Muscle of back (tissue), 13 donors: ENCODE measurements at places on chromosomes 2 and 18. TPM values are rescaled to one million over a fixed set of nuclear protein-coding genes. Genes with fewer than 3 reads are reported as not detected.
A peak's percentile ranks its signal among the peaks of the same experiment; 100 is the strongest.

- peak; percentile 87 for DNase-seq
Measured at GRCh38 chr2:109447251-109447661, 166.5 kb downstream of the SEPTIN10 start.

DNA sequence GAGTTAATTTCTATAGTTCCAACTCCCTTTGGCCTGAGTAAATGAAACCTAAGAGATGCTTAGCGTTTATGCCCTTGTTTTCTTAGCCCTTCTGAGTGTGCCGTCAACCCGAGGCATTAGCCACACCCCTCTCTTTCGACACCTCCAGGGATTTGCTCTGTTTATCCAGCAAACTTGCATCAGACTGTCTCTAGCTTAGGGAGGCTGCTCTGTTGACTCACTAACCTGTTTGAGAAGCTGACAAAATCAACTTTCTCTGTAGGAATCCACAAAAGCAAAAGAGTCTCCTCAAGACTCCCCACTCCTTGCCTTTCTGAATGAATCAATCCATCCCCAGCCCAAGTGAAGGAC lies 317.6 kb downstream of the TNS1 start:
- peak; percentile 79 for DNase-seq

DNA sequence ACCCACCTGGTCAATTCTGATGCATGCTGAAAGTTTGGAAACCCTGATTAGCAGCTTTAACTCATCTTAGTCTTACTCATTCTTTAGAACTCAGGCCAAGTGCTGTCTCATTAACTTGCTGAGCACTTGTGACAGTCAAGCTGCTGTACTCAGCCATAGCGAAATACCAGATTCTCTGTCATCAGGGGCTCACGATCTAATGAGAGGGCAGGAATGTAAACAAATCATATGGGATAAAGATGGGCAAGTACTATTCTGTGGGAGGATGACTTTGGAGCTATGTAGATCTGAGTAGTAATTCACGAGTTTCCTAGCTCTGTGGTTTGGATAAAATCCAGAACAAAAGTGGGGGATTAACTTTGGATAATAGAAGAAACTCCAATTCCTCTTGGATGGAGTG lies 376.6 kb downstream of the HRH4 start:
- DNase-seq = no peak

GRCh38 chr2:9844576-9844975 lies 1.3 kb downstream of the TAF1B start:
- no peak for DNase-seq

GRCh38 chr2:218807626-218808025 lies 24.0 kb downstream of the PRKAG3 start:
- DNase-seq = no peak

DNA sequence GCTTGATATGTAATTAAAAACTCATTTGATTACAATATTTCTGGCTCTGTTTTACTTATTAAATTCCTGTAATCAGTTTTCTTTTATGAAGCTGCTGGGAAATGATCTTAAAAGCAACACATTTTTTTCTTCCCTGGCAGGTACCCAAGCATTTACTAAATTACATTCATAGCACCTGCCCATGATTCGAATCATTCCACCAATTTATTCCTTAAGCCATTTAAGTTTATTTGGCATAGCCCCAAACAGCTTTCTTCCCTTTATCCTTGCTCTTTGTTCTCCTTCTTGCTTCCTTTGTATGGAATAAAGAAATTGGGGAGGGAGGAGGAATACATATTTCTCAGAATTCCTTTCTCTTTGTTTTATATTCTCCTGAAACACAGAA lies 241.3 kb downstream of the AGPS start:
- DNase-seq = peak; percentile 49

GRCh38 chr2:152022090-152022489 lies 76.8 kb downstream of the CACNB4 start:
- DNase-seq = no peak

DNA sequence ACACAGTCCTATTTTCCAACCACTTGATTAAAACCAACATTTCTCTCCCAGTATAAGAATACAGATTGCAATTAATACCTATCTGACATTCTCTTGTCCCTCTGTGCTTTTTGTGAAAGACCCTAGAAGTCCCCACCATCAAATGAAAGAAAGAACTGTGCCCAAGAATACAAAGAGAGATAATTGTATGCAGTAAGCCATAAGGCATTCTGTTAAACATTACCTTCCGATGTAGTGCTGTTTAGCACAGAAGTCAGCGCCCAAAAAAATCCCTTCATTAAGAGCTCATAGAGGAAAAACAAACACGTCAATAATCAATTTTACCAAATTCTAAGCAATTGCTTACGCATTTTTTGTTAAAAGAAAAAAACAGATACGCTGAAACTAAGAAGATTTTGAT lies 41.1 kb downstream of the ZNF516 start:
- DNase-seq = no peak

DNA sequence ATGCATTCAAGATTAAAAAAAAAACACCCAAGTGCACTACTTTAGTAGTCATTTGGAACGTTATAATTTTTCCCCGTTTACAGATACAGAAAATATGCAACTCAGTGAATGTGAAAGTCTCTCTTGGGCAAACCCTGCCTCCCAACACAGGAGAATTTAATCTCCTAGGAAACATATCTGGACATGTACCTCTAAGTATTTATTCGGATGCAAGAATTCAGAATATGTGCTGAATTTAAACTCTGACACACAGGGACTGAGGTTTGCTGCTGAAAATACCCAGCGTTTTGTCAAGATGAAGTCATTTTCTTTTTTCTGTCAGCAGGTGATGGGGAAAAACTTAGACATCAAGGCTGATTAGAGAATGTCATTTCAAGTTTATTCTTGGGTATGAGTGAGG lies 105.4 kb downstream of the ACKR3 start:
- no peak for DNase-seq

Gene GPD2
- polyA plus RNA-seq = 11.5 TPM

- DNase-seq = no peak
Measured at GRCh38 chr2:37619230-37619958, 52.0 kb downstream of the CDC42EP3 start.

Gene BCL2
- polyA plus RNA-seq = 20.8 TPM

Gene PSMA8
- not detected for polyA plus RNA-seq

- DNase-seq = no peak
Measured at GRCh38 chr18:50775207-50775606, 44.6 kb downstream of the MRO start.

DNA sequence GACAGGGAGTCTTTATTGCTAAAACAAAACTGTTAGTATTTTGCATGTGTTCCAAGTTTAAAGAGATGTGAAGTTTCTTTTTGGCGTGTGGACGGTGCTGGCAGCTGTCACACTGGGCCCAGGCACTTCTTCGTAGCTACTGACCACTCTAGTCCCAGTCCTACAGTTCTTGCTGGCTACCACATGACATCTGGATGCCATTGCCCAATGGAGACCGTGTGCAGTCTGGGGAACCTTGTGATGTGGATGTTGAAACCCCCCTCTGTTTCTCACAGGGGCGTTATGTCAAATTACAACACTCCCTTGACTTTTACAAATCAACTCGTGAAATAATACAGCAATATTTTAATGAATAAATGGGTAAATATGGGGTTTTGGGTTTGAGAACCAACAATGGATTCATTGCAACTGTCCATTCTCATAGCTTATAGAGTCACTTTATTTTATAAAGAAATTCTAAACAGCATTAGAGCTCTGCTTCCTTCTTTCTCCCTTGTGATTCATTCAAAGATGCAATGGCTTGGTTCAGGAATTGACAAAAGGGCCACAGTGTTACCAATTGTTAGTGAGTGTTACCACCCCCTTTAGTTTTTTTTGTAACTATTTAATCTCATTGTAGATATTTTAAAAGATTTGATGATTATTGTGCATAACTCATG lies 1.2 kb downstream of the GPD2 start:
- peak; percentile 9 for DNase-seq

GRCh38 chr2:230861552-230862255 lies 3.0 kb upstream of the ITM2C start:
- DNase-seq = no peak

Gene SPATS2L
- 235 TPM for polyA plus RNA-seq

- DNase-seq = no peak
Measured at GRCh38 chr2:103792042-103792441, 1030.2 kb downstream of the TMEM182 start.

DNA sequence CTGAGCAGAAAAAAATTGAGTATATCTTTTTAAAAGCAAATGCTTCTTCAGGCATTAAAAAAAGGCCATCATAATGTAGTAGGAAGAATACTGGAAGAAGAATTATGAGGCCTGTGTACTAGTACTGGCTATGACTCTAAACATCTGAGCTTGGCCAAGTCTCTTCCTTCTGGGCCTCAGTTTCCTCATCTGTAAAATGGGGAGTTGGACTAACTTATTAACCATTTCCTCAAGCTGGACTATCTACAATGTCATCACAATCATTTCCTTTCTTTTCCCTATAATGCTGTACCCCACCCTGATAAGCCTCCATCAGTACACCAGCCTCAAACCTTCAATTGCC lies 29.3 kb downstream of the FABP1 start:
- DNase-seq = no peak

- no peak for DNase-seq
Measured at GRCh38 chr2:17871639-17872038, 6.8 kb upstream of the KCNS3 start.

Gene PSME4
- polyA plus RNA-seq = 32.7 TPM

DNA sequence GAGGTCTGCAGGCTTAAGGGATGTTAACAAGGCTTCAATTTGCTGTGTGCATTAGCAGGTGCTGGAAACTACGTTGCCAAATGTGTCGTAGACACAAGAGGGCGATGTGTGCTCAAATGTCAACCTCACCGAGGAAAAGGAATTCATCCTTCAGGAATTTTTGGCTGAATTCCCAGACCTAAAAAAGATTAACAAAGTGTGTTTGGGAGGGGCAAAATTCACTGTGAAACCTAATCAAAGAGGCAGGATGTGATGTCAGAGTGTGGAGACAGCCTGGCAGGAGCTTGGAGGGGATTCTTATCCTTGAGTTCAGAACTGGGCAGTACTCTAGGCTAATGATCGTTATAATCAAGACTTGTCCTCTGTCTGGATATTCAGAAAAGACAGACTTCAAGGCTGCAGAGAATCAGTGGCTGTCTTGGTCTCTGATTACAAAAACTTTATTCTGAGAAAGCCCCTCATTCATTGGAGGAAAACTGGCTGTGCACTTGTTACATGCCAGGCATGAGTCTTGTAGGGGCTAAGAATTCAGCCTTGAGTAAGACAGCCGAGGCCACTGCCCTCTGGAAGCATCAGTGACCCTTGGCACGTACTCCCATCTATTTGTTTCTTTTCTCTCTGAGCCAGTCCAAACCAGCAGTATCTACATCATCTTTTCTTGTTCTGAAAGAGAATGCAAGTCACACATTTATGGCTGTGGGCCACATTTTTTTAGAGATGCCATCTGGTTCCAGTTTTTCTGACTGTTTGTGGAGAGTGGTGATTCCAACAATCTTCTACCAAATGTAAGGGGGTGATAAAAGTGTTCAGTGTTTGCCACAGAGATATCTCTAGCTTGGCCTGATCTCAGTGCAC lies 18.7 kb upstream of the SCYGR1 start:
- DNase-seq = peak; percentile 89

DNA sequence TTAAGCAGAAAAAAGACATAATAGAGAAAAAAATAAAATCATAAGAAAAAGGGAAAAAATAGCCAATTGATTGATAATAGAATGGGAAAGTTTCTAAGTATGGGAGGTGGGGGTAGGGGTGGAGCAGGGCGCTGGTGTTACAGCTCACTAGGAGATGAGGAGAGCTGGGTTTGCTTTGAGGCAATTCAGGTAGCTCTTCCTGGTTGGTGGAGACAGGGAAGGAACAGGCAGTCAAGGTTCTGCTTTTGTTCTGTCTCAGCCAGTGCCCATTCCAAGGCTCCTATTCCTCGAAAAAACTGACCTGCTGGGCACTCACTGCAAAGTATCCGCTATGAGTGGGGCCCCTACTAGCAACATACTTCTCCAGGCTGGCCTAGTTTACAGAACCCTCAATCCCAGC lies 1.7 kb upstream of the CNNM4 start:
- no peak for DNase-seq

DNA sequence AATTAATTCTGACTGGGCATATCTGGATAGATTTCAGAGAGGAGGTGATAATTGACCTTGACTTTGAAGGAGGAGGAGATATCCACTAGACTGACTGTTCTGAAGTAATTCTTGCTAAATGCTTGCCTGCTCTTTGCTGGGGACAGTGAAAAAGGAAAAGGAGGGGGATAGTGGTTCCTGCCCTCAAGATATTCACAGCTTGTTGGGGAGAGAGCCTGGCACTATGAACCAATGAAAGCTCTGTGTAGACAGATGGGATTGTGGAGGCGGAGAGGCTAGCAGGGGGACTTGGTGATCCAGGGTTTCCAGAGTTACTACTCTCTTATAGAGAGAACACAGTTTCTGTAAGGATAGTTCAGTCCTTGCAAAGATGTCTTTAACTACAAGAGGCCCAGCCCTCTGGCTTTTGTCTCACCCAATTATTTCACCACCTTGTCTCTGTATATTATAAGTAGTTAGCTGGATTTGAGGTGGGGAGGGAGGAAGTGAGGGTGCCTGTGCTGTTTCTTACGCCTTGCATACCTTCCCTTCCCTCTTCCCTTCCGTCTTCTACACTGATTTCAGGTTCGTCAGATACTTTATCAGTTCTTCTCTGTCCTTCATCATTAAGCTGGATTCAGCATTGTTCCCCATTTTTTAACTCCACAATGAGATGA lies 190.4 kb downstream of the PRKCE start:
- no peak for DNase-seq

- DNase-seq = no peak
Measured at GRCh38 chr2:131036696-131037397, 56.4 kb downstream of the FAM168B start.

DNA sequence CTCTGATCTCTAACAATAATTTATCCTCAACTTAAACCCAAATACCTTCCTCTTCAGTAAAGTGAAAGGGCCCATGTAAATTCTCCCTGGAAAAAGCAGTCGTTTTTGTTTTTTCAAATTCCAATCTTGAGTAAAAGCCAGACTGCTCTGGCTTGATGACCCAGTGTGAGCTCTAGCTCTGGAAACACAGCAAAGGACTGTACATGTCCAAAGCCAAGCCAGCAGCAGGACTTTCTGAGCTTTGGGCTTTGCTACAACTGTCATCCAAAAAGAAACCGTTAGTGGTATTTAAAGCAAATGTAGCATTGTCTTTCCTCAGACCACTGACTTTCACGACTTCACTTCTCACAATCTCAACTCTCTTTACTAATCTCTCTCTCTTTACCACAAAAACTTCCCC lies 25.4 kb downstream of the SH3YL1 start:
- peak; percentile 75 for DNase-seq

- DNase-seq = no peak
Measured at GRCh38 chr2:105814291-105814940, 69.7 kb downstream of the NCK2 start.

Gene MC4R
- 0.24 TPM for polyA plus RNA-seq

- DNase-seq = no peak
Measured at GRCh38 chr18:51391215-51391614, 193.7 kb upstream of the MEX3C start.

Gene ABHD1
- 0.29 TPM for polyA plus RNA-seq
